Suprapubic skin (tissue), 4 donors: ENCODE measurements at places on chromosomes 5 and 9.
A peak's percentile ranks its signal among the peaks of the same experiment; 100 is the strongest.

DNA sequence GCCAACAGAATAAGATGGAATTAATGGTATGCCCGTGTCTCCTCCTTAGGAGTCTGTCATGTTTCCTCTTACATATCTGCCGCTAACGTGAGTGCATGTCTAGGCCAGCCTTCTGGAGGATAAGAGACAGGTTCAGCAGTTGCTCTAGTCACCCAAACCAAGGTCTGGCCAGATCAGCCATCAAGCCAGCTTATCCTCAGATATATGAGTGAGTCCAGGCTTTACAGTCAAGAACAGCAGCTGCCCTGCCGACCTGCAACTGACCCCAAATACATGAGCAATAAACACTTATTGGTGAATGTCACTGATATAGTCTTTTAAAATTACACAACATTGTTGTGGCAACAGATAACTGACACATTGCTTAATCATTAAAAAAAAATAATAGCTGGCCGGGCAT is 123.5 kb downstream of the TSSK1B start:
- DNase-seq: no peak

DNA sequence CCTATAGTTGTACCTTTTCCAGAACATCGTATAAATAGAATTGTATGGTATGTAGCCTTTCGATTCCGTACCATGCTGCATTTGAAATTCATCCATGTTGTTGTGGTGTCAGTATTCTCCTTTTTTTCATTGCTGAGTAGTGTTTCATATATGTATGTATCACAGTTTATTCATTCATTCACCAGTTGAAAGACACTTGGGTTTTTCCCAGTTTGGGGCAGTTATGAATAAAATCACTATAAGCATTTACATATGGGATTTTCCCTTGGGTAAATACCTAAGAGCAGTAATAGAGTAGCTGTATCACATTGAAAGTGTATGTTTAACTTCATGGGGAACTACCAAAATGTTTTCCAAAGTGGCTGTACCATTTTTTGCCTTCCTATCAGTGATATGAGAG is 16.1 kb upstream of the FKTN start:
- DNase-seq: no peak

- no peak for DNase-seq
Measured at GRCh38 chr5:118366429-118366828, 621.9 kb downstream of the DTWD2 start.

DNA sequence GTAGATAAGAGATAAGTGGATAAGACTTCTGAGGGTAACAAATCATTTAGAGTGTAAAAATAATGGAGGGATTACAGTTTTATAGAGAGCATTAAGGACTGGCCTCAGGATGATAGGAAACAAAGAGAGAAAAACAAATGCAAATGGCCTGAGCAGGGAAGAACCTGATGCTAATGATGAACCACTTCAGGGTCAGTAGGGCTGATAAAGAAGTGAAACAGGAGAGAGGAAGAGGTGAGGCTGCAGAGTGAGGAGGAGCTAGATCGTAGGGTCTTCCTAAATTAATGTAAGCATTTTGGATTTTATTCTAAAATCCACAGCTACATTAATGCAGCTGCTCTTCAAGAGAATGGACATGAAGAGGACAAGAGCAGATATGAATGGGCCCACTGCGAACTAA is 698.0 kb upstream of the MEF2C start:
- no peak for DNase-seq

- no peak for DNase-seq
Measured at GRCh38 chr9:76403352-76403751, 9.1 kb upstream of the RFK start.

DNA sequence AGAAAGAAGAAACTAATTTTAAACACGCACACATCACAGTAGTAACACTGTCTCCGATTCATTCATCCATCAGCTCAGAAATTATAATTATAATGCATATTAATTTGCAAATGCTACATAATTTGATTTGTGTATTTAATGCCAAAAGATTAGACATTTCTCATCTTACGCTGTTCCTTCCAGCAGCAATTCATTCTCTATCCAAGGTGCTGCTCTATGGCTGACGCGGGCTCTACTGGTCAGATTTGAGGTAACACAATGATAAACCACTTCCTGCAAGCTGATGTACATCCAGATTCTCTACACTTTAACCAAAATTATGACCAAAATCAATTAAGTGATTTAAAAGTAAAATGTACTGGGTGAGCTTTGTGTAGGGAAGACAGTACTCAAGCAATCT is 77.9 kb upstream of the ICE1 start:
- DNase-seq: no peak

DNA sequence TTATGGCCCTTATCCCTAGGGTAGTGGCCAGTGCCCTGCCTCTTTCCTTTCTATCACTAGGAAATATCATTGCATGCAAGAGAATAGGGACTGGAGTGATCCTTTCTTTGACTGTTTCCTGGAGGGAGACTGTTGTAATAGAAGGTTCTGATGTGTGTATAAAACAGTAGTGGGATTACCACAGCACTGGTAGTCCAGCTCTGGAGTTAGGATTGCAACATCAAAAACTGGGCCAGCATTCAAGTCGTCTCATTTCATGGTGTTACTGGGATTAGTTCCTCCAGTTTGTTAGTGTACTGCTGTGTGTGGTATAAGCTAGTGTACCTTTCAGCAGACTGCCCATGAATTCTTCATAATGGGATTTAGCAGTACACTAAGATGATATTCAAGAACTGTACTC is 45.8 kb downstream of the KIAA1958 start:
- DNase-seq: no peak

DNA sequence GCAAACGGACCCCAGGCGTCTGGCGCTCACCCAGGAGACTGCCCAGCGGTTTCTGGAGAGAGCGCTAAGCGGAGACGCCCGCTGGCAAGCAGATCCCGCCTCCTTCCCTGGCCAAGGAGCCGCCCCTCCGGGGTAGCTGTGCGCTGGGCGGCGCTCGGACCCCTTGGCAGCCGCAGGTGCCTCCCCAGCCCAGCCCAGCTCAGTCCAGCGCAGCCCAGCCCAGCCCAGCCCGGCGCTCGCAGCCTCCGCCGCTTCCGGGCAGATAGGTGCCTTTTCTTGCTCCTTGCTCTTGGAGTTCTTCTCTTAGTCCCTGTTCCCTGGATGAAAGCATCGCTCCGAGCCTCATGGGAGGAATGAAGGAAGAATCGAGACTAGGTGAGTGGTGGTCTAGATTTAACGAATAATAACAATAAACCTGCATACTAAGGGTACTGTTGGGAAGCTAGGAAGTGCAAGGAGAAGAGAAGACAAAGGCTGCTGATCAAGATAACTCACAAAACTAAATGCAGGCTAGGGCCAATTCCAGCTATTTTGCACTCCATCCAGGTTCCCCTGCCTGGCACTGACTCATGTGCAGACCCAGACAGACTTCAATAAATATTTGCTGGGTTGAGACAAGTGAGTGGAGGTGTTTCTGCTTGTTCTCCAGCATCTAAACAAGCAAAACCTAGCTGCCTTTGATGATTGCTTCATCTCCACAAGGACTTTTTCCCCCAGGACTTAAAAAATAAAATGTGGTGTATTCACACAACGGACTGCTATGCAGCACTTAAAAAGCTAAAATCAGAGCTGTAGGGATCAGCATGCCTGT is at the start of gene STK32A:
STK32A (plus strand) TSS at position 202 of the 811 bp plus-strand sequence. CDS start 4,609 bp downstream, outside the sequence.
- peak; percentile 83 for DNase-seq

DNA sequence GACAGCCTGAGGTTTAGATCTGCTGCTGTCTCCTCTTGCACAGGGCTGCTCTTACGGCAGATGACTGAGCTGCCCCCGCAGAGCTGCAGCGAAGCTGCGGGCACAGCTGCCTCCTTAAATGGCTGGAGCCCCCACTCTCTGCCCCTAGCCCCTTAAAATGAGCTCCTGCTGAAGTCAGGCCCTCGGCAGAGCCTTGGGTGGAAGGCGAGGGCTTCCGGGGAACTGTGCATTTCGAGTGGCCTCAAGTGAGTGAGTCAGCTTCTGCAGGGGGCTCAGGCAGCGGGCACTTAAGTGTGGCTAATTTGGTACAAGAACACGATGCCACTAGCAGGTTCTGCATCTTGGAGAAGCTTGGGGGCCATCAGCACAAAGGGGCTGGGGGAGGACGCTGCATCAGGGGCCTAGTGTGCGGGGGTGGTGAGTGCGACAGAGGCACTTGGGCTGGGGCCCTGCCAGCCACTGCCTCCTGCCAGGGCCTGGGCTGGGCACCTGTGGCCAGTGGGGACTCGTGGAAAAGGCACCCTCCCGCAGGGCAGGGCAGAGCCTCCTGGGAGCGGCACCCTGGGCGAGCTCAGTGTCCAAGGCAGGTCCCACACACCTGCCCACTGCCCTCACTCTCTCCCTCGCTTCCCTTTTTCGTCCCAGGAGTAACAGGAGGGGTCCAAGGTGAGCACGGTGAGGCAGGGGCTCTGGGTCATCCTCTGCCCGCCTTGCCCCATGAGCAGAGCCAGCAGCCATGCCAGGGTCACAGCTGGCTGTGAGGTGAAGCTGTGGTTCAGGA is 28.8 kb upstream of the RNU6ATAC start:
- peak; percentile 62 for DNase-seq

DNA sequence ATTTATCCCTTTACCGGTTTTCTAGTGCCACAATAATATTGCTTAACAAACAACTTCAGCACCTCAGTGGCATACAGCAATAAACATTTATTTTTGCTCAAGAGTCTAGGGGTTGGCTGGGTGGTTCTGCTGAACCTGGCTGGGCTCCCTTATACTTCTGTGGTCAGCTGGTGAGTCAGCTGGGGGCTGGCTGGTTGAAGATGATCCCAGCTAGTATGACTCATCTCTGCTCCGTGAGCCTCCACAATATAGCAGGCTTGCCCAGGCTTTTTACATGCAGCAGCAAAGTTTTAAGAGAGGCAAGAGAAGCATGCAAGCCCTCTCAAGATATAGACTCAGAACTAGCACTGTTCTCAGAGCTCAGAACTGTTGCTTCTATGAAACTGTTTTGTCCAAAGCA is 523.5 kb upstream of the CLINT1 start:
- peak; percentile 87 for DNase-seq

- no peak for DNase-seq
Measured at GRCh38 chr5:67355120-67355713, 158.6 kb upstream of the CD180 start.

DNA sequence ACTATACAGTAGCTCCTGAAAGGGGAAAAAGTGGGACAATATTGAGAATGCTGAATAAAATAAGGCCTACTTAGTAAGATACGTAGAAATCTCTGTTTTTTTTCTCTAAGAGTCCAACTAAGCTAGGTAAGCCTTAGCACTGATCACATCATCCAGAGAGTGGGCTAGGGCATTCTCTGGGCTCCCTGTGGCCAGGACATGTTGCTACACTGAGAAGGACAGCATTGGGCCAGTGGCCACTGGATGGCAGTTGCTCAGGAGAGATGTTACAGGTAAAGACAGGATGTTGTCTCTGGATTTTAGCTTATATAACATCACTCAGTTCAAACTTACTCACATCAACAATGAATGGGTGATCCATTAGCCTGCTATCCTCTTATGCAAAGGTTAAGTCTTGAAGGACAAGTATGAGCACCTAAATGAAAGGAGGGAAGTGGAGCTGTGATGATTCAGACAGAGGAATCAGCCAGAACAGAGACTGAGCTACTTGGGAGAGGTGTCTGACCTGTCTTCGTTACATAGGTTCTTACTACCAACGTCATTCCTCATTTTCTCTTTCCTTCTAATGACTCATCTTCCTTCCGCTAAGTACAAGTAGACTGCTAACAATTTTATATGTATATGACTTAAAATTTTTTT is 226.6 kb upstream of the ADCY2 start:
- DNase-seq: no peak

- no peak for DNase-seq
Measured at GRCh38 chr5:41983284-41983683, 58.2 kb downstream of the FBXO4 start.

GRCh38 chr9:111937781-111938426 is 41.3 kb downstream of the UGCG start:
- DNase-seq: no peak

DNA sequence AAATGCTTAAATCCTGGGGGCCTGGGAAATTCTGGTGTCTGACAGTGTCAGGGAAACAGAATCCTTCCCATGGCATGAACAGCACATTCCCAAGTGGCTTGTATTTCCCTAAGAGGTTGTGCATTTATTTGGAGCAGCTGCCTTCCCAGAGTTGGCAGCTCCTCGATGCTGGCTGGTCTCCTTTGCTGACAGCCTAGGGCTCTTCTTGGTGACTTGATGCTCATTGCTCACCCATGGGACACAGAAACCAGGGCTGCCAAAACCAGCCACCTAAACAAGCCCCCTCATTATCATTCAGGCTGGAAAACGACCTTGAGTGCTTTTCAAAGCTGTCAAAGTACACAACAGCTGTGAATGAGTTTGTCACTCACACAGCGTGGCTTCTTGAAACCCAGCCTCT is 24.2 kb downstream of the ENHO start:
- no peak for DNase-seq
